ENCODE measurements at places on chromosomes 12 and 14.

GRCh38 chr12:23694307-23694706 lies 255.2 kb downstream of the SOX5 start:
- no peak for DNase-seq

- DNase-seq = no peak
Measured at GRCh38 chr12:113683574-113683973, 211.9 kb upstream of the LHX5 start.

- DNase-seq = no peak
Measured at GRCh38 chr12:56450241-56450640, 1.0 kb upstream of the TIMELESS start.

GRCh38 chr14:69002069-69002468 lies 23.0 kb upstream of the ACTN1 start:
- no peak for DNase-seq

DNA sequence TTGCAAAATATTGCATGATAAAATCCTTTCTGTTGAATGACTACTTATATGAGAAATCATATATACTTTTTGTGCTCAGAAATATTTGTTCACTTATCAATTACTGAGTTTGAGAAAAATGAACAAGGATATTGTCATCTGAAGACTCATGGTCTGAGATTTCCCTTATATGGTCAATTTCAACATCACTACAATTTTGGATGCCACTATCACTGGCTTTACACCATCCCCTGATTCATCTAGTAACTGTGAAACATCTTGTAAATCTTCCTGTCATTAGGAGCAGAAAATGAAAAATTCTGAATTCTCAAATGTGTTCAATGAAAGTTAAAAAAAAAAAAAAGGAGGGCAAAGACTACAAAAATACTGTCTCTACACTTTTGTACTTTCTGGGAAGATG lies 21.8 kb upstream of the GXYLT1 start:
- no peak for DNase-seq

- DNase-seq = no peak
Measured at GRCh38 chr12:113861708-113862312, 104.3 kb downstream of the RBM19 start.

DNA sequence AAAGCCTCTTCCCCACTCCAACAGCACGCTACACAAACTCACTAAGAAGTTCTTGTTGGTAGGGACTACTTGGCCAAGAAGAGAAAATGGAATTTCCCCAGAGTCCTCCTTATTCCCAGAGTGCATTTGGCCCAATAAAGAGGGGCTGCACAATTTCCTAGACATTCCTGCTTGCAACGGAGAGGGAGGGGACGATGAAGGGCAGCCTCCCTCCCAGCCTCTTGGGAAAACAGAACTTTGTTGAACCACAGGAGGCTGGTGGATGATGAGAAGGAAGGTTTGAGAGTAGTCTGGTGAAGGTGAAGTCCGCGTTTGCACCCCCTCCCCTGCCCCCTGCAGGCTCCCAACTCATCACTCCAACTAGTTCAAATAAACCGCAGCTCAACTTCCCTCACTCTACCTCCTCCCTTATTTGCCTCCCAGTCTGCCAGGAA lies 19.1 kb upstream of the TBX3 start:
- DNase-seq = no peak

GRCh38 chr14:64082837-64083236 lies 211.3 kb downstream of the ESR2 start:
- no peak for DNase-seq

DNA sequence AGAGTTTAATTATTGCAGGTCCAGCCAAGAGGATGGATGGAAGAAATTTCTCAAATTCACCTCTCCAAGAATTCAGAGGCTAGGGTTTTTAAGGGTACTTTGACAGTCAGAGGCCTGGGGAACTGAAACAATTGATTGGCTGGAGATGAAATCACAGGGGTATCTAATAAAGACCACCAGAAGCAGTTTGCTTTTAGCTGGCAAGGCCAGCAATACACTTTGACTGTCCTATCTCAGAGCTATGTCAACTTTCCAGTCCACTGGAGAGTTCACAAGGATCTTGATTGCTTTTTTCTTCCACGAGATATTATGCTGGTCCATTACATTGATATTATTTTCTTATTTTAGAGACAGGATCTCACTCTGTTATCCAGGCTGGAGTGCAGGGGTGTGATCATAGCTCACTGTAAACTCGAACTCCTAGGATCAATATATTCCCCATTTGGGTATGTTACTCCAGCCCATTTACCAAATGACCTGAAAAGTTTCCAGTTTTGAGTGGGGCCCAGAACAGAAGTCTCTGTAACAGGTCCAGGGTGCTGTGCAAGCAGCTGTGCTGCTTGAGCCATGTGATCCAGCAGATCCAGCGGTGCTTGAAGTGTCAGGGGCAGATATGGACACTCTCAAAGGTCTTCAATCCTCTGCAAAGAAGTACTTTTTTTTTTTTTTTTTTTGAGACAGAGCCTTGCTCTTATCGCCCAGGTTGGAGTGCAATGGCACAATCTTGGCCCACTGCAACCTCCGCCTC lies 17.2 kb upstream of the ATF7 start:
- DNase-seq = no peak

DNA sequence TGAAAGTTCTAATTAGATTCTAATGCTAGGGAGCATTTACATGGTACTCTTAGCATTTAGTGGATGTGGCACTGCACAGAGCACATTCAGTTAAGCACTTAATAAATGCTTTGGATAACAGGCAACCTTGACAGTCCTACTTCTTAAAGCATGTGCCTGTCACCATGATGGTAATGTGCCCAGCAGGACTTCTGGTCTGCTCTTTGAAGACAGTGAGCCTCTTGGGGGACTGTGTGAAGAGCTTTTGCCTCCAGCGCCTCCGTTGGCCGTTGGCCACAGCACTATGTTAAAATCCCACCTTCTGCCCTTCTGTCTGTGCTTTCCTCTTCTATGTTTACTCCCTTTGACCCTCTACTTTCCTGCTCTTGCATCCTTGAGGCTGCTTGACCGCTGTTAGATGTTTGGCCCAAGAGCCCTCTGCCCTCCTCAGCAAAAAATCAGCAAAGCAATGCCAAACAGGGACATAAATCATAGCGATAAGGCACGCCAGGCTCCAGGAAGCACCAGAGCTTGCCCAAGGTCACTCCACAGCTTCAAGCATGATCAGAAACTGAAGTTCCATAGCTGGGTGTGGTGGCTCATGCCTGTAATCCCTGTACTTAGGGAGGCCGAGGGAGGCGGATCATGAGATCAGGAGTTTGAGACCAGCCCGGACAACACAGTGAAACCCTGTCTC lies 8.3 kb downstream of the CDKL1 start:
- DNase-seq = no peak

- no peak for DNase-seq
Measured at GRCh38 chr14:95341564-95341963, 21.9 kb upstream of the CLMN start.

GRCh38 chr14:101007765-101008164 lies 104.2 kb upstream of the RTL1 start:
- DNase-seq = no peak

GRCh38 chr12:123657211-123657610 lies 13.7 kb upstream of the TCTN2 start:
- DNase-seq = no peak

GRCh38 chr14:58408681-58409215 lies 13.0 kb downstream of the TOMM20L start:
- no peak for DNase-seq

- DNase-seq = no peak
Measured at GRCh38 chr14:57038689-57039088, 228.4 kb upstream of the OTX2 start.

GRCh38 chr12:63766498-63766897 lies 13.2 kb upstream of the RXYLT1 start:
- no peak for DNase-seq

- DNase-seq = no peak
Measured at GRCh38 chr12:50055831-50056638, 1.4 kb upstream of the ASIC1 start.

GRCh38 chr12:116504438-116504837 lies 54.7 kb upstream of the MAP1LC3B2 start:
- DNase-seq = no peak

- no peak for DNase-seq
Measured at GRCh38 chr14:83085136-83085535, 1551.5 kb upstream of the SEL1L start.

GRCh38 chr12:57838594-57839302 lies 7.8 kb downstream of the CTDSP2 start:
- DNase-seq = no peak

DNA sequence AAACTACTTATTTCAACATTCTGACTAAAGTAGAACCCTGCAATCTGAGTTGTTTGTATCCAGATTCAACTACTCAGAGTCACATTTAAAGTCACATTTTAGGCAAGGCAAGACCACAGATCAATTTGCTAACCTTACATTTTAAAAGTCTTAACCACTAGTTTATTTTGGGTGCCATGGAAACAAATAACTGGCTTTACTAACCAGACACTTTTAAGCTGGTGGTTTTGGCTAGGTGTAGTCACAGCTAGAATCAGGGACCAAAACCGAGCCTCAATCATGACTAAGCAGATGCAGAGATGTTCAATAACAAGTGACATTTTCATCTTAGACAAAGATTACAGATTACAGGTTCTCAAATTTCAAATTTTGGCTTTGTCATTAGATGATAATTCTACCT lies 115.3 kb downstream of the PDE6H start:
- DNase-seq = no peak

- no peak for DNase-seq
Measured at GRCh38 chr12:97595936-97596335, 133.3 kb downstream of the RMST start.

- no peak for DNase-seq
Measured at GRCh38 chr12:53552361-53553327, 45.4 kb upstream of the NPFF start.

DNA sequence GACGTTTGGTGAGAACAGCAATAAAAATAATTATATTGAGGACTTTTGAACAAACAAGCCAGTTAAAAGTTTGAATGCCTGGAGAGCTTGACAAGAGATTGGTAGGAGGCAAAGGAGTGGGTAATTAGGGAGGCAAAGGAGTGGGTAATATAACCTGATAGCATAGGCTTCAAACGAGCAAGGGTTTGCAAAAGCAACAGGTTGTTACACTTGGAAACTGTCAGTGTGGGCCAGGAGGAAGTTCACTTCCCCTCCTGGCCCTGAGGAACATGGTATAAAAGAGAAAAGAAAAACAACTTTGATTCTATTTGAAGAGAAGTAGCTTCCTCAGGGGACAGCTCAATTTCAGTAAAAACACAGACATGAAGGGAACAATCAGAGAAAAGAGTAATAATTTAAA lies 121.7 kb downstream of the CCER1 start:
- no peak for DNase-seq

DNA sequence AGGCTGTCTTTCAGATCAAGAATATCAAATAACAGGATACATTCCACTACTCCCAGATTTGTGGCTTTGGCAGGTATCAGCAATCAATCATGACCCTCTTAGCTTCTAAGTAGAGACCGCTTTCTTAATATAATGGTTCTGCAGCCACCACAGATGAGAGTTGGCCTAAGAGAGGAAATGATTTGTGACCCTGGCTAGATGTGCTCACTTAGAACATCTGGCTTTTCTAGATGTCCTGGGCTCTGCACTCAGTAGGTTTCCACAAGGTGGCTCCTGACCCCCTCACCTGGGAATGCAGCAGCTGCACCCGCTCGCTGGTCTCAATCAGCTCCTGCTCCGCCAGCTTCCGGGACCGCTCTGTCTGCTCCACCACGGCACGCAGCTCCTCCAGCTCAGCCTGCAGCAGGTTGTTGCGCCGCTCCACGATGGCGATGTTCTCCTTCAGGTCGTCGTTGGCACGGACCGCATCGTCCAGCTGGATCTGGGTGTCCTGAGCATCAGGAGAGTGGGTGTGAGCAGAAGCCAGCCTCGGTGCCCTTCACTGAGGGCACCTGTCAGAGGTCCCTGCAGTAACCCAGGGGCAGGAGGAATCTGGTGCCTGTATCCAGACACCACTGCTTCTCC lies 8.9 kb downstream of the CMTM5 start:
- no peak for DNase-seq

DNA sequence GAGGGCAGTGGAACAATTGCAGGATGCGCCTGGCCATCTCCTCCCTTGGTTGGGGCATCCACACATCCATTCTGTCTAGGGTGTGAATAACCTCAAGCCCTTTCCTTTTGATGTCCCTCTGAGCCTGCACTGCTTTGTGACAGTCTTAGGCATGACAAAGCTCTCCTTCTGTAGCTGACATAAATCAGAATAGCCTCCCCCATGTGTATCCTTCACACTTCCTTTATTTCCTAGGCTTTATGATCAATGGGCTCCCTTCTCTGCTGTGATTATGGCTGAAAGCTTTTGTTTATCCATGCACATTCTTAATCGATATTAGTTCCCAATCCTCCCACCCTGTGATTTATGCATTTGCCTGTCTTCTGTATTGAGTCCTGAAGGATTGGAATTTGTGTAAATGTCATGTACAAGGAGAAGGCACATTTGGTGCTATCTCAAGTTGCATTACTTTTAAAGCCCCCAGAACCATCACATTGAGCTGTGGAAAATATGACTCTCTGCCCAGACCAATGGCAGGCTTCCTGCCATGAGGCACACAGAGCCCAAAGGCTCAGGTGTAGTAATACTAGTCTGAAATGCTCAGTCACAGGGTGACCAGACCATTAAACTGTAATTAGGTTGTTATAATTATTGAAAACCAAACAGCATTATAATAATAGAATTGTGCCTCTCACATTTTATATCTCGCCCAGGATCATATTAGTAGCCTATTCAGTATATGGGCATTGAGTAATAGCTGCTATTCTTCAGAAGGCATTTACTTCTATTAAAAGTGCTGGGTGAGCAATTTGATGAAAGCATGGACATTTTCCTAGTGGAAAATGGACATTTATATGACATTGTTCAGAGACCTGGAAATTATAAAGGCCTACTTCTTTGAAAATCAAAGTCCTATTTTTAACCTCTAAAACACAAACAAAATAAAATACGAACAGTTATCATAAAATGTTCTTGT lies 14.0 kb downstream of the EMP1 start:
- DNase-seq = no peak

DNA sequence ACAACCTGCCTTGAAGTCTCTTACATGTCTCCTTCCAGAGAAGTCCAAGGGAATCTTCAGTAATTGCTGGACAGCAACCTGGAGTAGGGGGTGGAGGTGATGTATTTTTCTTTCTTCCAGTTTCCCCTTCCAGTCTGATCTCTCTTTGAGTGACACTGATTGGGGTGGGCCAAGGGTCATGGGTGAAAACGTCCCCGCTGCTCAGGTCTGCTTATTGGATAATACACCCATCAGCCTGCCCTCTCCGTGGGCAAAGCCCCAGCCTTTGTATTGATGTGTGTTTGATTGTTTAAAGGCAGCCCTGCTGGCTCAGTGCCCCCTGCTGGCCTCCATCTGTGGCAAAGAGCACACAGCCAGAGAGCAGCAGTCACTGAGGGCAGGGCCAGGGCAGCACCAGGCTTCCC lies 35.7 kb upstream of the ATP2A2 start:
- DNase-seq = no peak

Measured in esophagus squamous epithelium (tissue), 5 donors.